ENCODE measurements at places on chromosomes 5 and 9.
A peak's percentile ranks its signal among the peaks of the same experiment; 100 is the strongest.

- no peak for DNase-seq
These were observed 292.8 kb downstream of the YTHDC2 start for GRCh38 chr5:113806250-113806649.

DNA sequence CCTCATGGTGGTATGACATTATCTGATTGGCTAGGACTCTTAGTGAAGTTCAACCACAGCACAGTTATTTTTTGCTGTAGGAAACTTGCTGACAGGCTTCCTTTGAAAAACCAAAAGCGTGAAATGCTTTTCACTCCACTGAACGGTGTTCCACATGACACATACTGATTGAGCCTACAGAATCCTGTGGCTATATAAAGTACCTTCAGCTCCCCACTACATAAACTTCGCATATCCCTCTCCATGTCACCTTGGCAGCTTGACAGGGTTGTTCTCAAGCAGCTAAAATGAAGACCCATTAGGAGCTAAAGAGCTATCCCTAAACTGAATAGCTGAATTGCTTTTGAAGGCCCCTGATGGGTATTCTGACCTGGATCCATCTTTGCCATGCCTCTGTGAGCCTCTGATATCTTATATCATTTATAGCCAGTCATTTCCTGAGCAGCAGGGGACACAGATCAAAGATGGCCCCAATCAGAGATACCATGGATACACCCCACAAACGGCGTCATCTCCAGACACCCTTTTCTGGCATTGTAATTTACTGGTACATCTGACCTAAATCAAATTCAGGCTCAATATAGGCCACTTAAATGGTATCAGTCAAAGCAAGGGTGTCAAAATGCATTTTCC is 91.5 kb downstream of the APBA1 start:
- no peak for DNase-seq

- no peak for DNase-seq
These were observed 8.6 kb upstream of the OXCT1 start for GRCh38 chr5:41878643-41879478.

GRCh38 chr5:172765766-172766286 is 5.2 kb downstream of the DUSP1 start:
- DNase-seq: no peak

DNA sequence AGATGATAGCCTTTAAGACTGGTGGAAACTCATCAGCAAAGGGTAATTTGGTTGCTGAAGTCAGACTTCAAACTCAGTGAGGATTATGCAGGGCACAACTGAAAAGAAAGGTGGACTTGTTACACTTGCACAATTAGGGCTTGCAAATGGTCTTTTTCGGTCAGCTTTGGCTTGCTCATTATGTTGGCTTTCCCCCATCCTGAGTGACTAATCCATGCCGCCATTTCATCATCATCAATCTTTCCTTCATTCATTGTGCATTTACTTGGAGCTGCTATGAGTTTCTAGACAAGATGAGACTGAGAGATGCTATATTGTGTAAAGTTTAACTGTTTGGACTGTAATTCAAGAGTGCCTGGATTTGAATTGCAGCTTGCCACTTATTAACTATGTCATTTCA is 134.8 kb upstream of the PPP1R2B start:
- no peak for DNase-seq

DNA sequence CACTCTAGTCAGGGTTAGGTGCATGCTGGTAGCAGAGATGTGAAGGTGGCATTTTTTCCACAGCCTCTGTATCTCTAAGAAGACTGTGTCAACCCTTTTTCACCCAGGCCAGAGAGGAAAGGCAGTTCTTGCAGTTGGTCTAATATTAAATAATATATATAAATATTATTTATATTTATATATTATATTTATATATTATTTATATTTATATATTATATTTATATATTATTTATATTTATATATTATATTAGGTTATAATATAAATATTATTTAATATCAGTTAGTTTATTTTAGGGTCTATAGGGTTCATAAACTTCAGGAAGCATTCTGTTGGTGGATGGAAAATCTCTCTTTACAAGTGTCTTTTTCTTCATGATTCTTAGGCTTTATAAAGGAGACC is 218.6 kb upstream of the DMRTA1 start:
- no peak for DNase-seq

GRCh38 chr5:171676286-171676944 is 109.2 kb upstream of the SMIM23 start:
- peak; percentile 73 for DNase-seq

GRCh38 chr5:125870256-125870655 is 553.0 kb upstream of the GRAMD2B start:
- no peak for DNase-seq

DNA sequence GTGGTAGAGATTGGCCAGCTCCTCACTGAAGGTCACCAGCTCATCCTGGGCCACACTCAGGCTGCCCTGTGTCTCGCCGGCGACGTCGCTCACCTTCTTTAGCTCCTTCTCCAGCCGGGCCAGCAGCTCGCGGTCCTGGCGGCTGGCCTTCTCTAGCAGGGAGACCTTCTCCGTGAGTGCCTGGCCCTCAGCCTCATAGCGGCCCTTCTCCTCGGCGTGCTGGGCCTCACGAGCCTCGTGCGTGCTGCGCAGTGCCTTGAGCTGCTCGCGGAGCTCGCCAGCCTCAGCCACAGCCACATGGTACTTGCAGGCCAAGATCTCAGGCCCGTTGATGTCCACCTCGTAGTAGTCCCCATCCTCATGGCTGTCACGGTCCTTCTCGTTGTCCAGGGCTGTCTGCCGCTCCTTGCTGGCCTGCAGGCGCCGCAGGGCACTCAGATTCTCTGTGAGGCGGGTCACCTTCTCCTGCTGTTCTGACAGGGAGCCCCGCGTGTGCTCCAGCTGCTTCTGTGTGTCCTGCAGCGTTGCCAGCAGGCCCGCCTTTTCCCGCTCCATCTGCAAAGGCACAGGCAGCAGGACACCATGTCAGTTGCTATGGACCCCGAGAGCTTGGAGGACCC is 45.5 kb downstream of the BICD2 start:
- no peak for DNase-seq
